Glutamatergic neuron (in vitro differentiated cells): ENCODE measurements at places on chromosomes 16 and 17. TPM values are rescaled to one million over a fixed set of nuclear protein-coding genes. Genes with fewer than 3 reads are reported as not detected.

GRCh38 chr17:61669522-61669921 is 78.5 kb upstream of the NACA2 start:
- DNase-seq = no peak

DNA sequence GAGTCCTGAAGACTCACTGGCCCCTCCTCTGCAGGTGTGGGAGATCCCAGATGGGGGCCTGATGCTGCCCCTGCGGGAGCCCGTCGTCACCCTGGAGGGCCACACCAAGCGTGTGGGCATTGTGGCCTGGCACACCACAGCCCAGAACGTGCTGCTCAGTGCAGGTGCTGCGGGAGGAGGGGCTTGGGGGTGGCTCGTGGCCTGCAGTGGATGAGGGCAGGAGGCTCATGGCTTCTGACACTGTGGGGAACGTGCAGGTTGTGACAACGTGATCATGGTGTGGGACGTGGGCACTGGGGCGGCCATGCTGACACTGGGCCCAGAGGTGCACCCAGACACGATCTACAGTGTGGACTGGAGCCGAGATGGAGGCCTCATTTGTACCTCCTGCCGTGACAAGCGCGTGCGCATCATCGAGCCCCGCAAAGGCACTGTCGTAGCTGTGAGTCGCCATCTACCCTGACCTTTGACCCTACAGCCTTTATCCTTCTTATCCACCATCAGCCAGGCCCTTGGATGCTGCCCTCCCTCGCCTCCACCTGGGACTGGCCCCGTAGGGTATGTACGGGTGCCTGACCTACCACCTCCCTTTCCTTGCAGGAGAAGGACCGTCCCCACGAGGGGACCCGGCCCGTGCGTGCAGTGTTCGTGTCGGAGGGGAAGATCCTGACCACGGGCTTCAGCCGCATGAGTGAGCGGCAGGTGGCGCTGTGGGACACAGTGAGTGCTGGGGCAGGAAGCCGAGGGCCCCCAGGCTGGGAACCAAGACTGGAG is 3.6 kb downstream of the CORO1A start:
- DNase-seq = peak; percentile 81

DNA sequence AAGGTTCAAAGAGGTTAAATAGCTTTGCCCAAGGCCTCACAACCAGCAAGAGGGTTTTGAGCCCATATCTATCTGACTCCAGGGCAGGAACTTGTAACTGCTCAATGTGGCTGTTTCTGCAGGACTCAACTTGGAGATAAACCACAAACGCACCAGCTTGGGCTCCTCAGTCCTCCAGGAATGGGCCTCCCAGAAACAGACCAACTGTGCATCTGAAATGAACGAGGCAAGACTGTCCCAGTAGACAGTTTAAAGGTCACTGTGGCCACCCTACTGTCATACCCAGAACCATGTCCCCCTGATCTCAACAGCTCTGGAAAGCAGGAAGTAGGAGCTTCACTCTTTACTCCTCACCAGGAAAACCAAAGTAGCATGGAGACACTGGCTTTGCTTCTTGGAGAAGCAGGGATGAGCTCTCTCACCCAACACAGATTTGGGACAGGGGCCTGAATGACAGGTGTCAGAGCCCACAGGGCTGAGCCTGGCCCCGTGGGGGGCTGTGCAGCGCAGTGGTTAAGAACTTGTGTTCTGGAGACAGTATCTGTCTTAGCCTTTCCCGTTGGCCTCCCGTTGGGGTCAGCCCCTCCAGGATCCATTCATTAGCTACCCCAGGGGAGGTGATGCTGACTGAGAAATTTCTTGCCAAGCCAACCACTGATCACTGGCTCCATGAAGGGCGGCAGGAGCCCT is 2.3 kb upstream of the CALB2 start:
- DNase-seq = no peak

GRCh38 chr16:72198771-72199201 is 26.8 kb upstream of the PMFBP1 start:
- DNase-seq = no peak

DNA sequence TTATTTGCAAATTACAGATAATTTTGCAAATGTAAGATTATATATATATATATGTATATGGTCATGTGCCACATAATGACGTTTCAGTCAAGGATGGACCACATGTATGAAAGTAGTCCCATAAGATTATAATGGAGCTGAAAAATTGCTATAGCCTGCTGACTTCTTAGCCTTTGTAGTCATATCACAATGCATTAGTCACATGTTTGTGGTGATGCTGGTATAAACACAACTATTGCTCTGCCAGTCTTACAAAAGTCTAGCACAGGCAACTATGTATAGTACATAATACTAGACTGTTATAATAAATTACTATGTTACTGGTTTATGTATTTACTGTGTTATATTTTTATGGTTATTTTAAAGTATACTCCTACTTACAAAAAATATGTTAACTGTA is 444.3 kb downstream of the KCNJ2 start:
- no peak for DNase-seq

GRCh38 chr16:49452578-49452977 is 79.0 kb downstream of the C16orf78 start:
- DNase-seq = no peak

- no peak for DNase-seq
Measured at GRCh38 chr16:11150190-11150589, 105.8 kb downstream of the SOCS1 start.

Gene KRT20
- not detected for total RNA-seq

Gene CSH2
- total RNA-seq = 0.56 TPM

Gene SEZ6
- total RNA-seq = 6.7 TPM

Gene LITAFD
- not detected for total RNA-seq
